NCI-H146 (cell line): ENCODE measurements at places on chromosomes 3 and 15.

- no peak for DNase-seq
Observed at GRCh38 chr15:45228931-45229330, 23.1 kb upstream of the SLC28A2 start.

GRCh38 chr3:108861401-108861800 lies 38.8 kb downstream of the TRAT1 start:
- peak; percentile 14 for DNase-seq

DNA sequence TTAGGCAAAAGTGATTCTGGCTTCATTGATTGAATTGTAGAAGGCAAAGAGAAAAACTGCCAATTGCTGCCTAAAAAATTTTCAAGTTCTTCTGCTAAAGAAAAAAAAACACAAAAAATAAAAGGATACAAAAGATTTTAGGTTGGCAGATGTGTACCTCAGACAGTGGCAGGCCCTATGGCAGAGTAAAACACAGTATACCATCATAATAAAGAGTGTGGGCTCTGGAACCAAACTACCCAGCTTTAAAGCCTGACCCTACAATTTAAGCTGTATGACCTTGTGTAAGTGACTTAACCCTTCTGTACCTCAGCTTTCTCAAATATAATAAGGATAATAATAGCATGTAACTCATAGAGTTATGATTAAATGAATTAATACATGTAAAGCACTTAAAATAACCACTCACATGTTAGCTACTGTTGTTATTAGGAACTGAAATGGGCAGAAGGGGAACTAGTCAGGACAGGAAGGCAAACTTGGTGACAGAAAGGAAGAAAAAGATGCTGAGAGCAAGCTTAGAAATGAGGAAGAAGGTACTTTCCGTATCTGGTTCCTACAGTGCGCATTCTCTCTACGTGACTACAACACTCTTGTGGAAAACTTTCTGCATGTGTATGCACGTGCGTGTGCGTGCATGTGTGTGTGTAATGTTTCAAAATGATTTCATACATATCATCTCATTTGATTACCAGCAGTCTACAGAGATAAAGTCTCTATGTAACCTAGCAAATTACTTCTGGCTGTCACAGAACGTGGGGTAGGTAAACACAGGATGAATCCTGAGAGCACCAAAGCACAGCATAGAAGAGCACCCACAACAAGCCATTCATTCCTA lies 13.6 kb upstream of the GATM start:
- no peak for DNase-seq

GRCh38 chr3:78889348-78889747 lies 878.5 kb downstream of the ROBO1 start:
- no peak for DNase-seq

DNA sequence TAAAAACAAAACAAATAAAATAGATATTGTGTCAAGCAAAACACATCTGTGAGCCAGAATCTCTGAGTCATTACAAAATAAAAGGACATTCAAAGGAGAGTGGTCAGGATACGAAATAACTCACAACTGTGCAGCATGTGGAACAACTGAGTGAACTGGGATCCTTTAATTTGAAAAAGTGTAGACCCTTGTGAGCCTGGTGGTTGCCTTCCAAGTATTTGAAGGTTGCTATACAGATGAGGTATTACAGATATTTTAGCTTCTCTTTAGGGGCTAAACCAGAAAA lies 26.7 kb downstream of the KCNMB2 start:
- DNase-seq = no peak

DNA sequence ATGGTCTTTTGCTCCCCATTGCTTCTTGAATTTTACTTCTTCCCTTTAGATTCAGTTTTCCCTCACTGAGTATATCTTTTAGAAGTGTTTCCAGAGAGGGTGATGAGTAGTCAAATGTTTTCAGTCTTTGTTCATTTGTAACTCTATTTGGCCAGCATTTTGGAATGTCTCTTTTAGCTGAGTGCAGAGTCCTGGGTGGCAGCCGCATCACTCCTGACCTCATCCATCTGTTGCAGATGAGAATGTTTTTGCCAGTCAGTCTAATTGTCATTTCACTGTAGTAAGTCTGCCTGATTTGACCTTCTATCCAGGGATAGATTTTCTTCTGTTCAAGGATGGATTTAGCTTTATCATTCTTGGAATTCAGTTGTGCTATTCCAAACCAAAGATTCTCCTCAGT lies 7.3 kb downstream of the SRPRB start:
- DNase-seq = no peak

GRCh38 chr3:58474348-58474911 lies 17.5 kb upstream of the KCTD6 start:
- no peak for DNase-seq

GRCh38 chr3:29339016-29339833 lies 58.4 kb downstream of the RBMS3 start:
- DNase-seq = no peak

- DNase-seq = no peak
Observed at GRCh38 chr3:45628746-45629145, 34.2 kb downstream of the LIMD1 start.

DNA sequence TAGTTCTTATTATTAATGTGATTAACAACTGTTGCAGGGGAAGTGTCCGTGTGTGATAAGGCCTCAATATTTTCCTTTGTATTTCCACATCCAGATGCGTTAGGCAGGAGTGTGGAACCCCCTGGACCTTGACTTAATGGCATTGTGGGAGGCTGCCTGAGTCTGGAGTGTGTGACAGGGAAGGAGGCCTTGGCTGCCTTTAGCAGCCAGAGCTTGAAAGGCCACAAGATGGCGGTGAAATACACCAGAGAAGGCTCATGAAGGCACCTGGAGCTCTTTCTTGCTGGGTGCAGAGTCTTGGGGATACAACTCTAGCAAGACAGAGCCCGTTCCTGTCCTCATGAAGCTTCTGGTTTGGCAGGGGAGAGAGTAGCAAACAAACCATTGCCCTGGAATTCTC lies 36.9 kb downstream of the POLR2M start:
- no peak for DNase-seq

GRCh38 chr3:3296979-3297381 lies 117.5 kb upstream of the CRBN start:
- no peak for DNase-seq

DNA sequence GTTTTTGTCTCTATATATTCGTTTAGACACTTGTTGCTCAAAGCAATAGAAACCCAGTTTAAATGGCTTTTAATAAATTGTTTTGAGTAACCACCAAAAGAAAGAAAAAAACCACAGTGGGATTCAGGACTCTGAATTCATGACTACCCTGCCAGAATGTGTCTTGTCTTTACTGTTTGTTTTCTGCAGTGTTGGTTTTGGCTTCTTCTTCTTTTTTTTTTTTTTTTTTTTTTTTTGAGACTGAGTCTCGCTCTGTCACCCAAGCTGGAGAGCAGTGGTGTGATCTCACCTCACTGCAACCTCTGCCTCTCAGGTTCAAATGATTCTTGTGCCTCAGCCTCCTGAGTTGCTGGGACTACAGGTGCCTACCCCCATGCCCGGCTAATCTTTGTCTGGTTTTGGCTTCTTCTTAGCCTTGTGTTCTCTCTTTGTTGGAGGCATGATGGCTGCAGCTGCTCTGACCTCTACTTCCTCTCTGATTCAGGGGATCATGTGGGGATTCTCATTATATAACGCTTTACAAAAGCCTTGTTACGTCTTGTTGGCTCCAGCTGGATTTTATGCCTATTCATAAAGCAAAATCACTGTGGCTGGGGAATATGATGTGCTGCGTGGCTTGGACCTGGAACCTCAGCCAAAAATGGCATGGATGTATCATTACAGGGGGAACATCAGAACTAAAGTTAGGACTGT lies 54.0 kb downstream of the PLS1 start:
- DNase-seq = peak; percentile 82

- DNase-seq = no peak
Observed at GRCh38 chr3:195550723-195551122, 7.6 kb upstream of the PPP1R2 start.

DNA sequence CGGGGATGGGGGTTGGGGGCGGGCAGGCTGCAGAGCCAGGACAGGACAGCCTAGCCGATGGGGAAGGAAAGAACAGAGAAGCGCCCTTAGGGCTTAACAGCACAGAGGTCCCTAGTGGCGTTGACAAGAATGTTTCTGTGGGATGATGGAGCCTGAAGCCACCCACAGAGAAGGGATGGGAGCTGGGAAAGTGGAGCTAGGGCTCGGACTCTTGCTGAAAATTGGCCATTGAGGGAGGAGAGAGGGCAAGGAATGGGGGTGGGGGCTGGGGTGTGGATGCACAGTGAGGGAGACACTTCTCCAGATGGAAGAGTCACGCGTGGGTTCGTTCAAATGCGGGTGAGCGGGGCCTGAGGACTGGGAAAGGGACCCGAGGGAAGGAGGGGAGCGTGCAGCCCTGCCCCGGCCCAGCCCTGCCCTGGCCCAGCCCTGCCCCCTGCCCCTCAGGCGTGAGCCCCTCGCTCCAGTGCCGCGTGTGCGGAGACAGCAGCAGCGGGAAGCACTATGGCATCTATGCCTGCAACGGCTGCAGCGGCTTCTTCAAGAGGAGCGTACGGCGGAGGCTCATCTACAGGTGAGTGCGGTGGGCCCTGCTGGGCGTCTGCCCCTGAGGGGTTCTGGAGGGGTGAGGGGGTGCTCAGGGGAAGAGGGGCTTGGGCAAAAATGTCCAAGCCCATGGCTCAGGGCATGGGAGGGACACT lies 832 bp downstream of the NR2E3 start:
- no peak for DNase-seq

GRCh38 chr15:94655249-94655880 lies 424.0 kb downstream of the MCTP2 start:
- no peak for DNase-seq

DNA sequence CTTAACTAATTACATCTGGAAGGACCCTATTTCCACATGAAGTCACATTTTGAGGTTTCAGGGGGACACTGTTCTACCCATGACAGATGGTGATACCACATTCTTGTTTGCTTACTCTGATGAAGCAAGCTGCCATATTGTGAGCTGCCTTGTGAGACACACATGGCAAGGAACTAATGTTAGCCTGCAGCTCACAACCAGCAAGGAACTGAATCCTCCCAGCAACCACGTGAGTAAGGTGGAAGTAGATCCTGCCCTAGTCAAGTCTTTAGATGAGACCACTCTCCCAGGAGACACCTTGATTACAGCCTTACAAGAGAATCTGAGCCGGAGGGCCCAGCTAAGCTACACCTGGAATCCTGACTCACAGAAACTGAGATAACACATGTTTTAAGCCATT lies 160.1 kb downstream of the PDE8A start:
- no peak for DNase-seq

GRCh38 chr3:69200384-69201068 lies 78.1 kb upstream of the LMOD3 start:
- peak; percentile 82 for DNase-seq

DNA sequence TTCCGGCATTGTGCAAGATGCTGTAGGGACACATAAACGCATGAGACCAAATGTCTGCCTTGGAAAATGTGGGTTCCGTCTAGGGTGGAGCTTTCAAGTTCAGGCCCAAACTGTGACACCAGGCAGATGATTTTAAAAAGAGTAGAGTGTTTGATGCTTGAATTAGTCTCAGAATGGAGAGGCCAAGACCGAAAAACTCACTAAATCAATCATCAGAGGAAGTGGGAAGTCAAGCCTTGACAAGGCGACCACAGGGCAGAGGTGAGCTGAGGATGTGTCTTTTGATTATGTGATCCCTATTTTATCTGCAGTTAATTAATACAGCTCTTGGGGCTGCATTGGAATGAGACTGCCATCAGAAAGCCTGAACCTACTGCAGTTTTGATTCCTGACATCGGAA lies 275.4 kb downstream of the ABHD5 start:
- DNase-seq = no peak

GRCh38 chr3:4776399-4776979 lies 202.7 kb upstream of the BHLHE40 start:
- no peak for DNase-seq

- no peak for DNase-seq
Observed at GRCh38 chr3:73480187-73480672, 144.5 kb downstream of the PDZRN3 start.

- no peak for DNase-seq
Observed at GRCh38 chr3:134652409-134652831, 1.6 kb upstream of the KY start.

DNA sequence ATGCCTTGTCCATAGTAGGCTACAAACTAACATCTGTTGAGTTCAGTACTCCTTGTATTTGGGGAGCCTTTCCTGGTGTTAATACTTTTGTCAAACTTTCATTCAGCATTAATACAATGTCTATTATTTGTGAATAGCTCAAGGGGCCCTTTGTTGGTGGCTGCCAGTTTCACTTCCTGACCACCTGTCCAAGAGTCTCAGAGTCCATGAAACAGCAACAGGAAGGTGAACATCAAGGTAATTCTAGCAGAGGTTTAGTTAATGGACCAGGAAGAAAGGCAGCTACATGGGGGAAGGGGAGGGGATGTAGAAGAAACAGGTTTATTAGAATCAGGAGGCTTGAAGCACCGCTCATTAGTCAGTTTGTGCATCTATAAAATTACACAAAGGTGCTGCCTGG lies 386.9 kb downstream of the PDCD6IP start:
- DNase-seq = peak; percentile 82

DNA sequence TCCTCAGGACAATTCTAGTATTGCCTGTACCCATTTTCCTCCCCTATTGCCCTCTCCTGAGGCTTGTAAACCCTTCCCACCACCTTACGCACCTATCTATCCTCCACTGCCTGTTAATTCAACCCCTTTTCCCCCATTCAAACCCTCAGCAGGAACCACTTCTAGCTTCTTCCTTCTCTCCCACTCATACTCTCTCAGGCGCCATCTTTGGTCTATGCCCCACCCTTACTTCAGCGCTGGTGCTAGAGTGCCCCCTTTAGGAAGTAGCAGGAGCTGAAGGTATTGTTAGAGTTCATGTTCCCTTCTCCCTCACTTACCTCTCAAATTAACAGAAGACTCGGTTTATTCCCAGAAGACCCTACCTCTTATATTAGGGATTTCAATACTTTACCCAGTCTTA lies 121.8 kb upstream of the NLGN1 start:
- DNase-seq = no peak

- DNase-seq = no peak
Observed at GRCh38 chr3:38658841-38659240, 9.4 kb upstream of the SCN5A start.

GRCh38 chr15:90211440-90212143 lies 10.5 kb downstream of the SEMA4B start:
- no peak for DNase-seq

- DNase-seq = no peak
Observed at GRCh38 chr3:72798552-72799195, 49.6 kb downstream of the SHQ1 start.

DNA sequence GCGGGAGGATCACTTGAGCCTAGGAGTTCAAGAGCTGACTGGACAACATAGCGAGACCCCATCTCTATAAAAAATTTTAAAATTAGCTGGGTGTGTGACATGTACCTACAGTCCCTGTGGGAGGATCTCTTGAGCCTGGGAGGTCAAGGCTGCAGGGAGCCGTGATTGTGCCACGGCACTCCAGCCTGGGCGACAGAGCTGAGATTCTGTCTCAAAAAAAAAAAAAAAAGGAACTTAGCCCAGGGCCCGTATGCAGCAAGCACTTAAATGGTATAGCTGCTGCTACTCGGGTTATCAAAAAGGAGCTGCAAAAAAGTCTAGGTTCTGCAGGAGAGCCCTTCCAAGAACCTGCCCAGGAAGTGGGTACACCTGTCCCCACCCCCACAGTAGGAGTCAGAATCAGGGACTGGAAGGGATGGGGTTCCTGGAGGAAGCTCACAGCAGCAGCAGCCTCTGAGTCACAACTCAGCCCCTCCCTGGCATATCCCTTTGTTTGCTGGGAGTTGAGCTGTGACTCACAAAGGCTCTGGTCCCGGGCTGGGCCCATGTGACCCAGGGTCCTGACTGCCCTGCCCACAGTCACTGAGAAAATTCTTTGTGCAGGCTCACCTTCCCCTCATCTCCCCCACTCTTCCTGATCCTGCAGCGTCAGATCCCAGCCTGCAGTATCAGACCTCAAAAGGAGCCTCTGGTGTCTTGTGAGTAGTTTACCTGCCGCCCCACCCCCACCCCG lies at the start of gene SPATA12:
TSS of gene SPATA12 (plus strand) at position 576 of the 733 bp plus-strand sequence. CDS start 13,031 bp downstream, outside the sequence.
- DNase-seq = peak; percentile 2

GRCh38 chr3:129305592-129306091 lies 27.0 kb downstream of the HMCES start:
- DNase-seq = peak; percentile 87
